ENCODE measurements at places on chromosomes 1 and 21. TPM values are rescaled to one million over a fixed set of nuclear protein-coding genes. Genes with fewer than 3 reads are reported as not detected.

Gene GCSAML
- not detected for total RNA-seq

Gene NTRK1
- total RNA-seq, result not detected

DNA sequence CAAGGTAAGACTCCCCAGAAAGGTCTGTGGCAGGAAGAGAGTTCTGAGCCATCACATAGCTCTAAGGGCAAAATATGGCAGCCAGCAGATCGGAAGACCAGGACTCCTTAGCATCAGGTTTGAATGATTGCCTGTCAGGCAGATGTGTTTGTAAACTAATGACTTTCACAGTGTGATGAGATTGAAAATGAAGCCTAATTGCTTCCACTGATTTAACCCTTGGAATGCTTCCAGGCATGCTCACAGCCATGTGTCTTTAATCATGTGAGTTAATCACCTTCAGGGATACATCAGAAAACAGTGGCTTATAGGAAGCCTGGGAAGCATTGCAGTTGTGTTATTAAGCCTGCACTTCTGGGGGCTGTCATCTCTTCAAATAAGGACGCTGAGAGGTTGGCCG is 82.8 kb downstream of the LRRC53 start:
- no peak for DNase-seq

DNA sequence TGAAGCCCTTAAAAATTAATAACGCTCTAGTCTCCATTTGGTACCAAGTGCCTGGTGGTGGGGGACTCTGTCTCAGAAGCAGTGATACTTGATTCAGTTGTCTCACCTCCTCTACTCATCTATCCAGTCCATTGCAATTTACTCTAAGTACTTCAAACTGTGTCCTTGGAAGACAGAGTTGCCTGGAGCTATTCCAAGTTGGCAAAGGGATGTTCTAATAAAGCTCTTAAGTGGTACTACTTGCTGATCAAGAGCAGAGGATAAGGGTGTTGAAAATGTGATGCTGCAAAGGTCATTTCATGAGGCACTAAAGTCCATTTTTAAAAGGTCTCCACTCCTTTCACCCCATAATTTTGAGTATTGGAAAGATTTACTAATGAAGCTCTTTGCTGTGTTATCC is 142.2 kb downstream of the NFIA start:
- DNase-seq, result no peak

Gene PPFIA4
- total RNA-seq, result 4.2 TPM

DNA sequence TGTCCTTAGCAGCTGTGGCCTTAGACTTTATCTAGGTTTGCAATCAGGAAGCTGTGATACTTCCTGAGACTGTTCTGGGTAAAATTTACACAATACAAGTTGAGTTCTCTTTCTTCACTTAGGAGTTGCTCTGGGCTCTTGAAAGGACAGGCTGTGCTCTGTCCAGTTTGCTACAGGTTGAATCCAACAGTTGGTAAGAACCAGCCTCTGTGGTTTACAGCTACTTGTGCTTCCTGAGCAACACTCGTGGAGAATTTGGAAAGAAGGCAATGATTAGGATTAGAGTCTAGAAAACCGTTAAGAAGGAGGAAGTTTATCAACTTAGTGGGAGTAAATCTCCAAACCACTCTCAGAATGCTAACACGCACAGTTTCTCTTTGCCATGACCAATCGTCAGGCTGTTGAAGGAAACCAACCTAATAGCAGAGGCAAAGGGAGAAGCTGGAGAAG is 26.8 kb downstream of the GFI1 start:
- no peak for DNase-seq

DNA sequence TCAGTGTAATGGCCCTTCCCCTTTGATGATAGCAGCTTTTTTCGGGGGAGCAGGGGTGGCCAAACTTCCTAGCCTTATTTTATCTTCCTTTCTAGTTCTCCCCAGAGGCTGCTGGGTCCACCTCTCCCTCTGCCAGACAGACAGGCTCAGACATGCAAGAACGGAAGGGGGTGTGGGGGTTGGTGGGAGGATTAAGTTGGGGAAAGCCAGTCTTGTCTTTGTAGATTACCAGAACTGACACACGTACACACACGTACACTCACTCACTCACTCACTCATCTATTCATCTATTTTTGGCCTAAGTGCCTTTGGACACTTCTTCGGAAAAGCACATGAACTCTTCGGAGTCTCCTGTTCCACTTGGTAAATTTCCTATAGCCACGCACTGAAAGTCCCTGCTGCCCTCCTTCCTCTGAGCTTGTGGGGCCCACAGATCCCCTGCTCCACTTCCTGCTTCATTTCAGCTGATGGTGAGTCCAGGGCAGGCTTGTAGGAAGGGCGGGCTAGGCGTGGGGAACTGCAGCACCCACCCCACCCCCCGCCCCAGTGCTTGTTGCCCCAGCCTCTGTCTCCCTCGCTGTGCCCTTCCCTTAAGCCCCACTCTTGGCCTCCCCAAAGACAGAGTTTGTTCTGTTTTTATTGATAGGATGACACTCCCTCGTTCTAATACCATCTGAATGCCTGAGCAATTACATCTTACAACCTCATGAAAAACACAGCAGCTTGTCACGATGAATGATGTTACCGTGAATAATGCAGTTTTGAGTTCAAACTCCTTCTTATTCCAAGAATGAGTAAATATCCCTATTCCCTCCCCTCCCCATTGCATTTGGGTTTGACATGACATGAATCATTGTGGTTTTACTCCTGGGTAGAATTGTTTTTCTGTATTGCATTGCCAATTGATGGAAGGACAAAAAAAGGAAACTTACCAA is 60.7 kb upstream of the ATP5PO start:
- DNase-seq, result peak; percentile 100

DNA sequence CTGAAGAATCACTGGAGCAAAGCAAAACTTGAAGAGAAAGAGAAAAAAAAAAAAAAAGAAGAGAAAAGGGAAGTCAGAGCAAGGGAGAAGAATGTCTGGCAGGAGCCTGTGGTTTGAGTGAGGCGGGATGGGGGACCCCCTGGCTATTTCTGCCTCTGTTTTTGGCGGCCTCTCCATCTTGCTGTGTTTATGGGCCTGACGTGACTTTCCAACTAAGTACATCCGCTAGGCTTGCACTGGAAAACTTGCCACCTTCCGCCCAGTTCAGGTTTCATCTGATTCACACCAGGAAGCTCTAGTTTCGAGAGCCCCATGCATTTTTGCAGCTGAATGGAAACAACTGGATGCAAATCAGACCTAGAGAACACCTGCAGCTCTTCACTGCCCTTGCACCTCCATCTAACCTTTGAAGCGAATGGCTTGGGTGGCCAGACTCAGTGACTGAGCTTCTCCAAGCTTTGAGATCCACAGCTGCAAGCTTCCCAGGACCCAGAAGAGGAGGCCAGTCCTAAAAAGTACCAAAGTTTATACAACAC is 28.0 kb downstream of the TBX15 start:
- DNase-seq, result peak; percentile 33

Gene ATP8B2
- total RNA-seq, result 26.8 TPM

DNA sequence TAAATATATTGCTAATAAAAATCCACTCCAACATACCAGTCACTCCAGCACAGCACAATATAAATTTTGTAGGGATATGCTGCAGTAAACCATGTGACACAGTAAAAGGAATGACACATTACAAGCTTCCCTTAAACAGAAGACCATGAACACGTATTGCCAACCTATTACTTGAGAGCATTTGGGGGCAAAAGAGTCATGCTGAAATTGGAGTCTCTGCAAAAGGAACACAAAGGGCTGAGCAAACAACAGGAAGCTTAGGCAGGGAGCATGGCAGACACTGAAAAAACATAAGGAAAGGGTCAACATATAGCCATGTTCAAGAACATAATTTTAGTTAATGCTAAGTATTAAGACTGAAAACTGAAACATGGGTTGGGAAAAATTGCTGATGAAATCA is 214.5 kb downstream of the SMYD3 start:
- DNase-seq, result no peak

DNA sequence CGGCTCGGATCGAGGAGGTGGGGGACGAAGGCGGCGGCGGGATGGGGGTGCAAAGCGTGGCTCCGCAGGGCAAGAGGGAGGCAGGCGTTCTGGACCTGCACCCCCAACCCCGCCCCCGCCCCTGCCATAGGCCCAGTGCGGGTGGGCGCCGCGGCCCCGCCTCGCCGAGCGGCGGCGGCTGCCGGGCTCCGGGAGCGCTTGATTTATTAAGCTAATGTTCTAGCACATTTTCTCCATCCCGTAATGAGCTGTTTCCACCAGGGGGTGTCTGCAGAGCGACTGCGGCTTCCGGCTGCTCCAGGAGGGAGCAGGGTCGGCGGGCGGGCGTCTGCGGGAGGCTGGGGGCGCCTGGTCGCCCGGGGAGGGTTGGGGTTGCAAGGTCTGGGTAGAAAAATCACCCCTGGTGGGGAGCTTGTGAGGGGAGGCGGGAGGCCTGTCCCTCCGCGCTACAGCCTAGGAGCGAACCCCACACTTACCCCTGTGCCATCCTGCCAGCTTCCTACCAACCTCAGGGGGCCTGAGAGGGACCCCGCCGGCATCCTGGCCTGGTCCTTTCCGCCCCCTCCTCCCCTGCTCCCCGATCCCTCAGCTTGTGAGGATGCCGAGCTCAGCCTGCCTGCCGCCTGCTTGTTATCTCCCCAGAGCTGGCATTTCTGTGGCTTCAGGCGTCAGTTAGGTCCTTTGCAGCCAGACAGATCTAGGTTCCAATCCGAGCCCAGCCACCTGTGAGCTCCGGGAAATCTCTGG is 48.5 kb upstream of the ACOT11 start:
- peak; percentile 42 for DNase-seq

Gene CD84
- total RNA-seq, result not detected

DNA sequence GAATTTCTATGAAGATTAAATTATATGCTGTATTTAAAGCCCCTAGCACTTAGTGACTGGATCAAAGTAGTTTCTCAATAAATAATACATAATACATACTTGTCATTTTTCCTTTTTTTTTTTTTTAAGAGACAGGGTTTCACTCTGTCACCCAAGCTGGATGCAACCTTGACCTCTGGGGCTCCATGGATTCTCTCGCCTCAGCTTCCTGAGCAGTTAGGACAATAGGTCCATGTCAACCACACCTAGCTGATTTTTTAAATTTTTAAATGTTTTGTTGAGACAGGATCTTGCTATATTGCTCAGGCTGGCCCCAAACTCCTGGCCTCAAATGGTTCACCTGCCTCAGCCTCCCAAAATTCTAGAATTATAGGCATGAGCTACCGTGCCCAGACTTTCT is 5.9 kb downstream of the ACADM start:
- DNase-seq, result no peak

DNA sequence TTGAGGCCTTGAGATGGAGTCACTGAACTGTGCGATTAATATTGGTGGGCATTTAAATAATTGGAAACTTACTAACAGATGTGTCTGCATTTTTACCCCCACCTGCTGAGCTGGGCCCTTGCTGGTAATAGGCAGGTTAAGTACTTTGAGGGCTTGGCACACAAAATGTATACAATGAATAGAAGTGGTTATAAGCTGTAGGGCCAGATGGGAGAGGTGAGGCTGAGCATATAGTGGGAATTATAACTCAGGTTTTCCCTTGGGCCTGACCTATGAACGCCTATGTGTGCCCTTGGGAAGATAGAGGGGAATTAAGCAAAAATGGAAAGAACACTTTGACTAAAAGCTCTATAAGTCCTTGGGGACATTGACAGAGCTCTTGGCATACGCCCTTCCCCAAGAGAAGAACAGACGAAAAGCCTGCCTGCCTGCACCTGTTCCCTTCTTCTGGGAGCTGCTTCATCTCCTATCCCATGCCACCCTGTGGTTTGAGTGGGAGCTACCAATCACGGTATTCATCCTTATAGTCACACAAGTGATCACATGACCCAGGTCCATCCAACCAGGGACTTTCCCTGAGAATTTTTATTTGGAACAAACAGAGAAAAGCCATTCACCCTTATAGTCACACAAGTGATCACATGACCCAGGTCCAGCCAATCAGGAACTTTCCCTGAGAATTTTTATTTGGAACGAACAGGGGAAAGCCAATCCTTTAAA is 260.7 kb upstream of the CSF3R start:
- DNase-seq, result no peak
